Cerebellar cortex (tissue), 1 donor: ENCODE measurements at places on chromosomes 7 and 10.

DNA sequence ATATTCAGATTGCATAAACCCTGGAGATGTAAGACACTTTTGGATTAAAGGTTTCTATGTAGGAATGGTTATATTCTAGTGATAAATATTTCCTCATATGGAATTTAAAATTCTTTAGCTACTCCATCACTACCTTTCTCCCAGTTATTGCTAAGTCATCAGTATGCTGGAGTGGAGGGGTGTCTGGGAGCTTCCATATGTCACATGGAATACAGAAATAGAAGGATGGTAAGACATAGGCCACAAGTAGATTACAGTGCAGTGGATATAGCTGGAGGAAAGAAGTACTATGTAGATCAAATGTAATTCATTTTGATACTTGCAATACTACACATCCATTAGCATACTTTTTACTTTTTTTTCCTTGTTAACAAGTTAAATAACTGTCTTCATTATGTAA, 428.4 kb downstream of the ARL4A start:
- DNase-seq, result no peak

DNA sequence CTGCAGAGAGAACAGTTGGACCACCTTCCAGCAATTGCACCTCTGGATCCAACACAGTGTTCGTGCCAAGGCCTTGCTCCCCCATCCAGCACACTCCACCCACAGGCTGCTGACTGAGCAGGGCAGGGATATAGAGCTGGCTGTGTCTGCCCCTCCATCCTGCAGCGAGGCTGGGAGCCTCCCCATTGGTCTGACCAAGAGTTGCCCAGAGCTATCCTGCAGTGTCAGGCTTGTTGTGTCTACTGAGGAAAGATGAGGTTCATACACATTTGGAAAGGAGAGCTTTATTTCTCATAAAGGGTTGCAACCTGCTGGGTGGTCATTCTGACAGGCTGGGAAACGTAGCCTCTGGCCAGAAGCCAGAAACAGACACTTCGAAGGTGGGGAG, 27.1 kb downstream of the PRF1 start:
- DNase-seq, result no peak

GRCh38 chr7:34417781-34418180, 240.2 kb upstream of the NPSR1 start:
- no peak for DNase-seq

DNA sequence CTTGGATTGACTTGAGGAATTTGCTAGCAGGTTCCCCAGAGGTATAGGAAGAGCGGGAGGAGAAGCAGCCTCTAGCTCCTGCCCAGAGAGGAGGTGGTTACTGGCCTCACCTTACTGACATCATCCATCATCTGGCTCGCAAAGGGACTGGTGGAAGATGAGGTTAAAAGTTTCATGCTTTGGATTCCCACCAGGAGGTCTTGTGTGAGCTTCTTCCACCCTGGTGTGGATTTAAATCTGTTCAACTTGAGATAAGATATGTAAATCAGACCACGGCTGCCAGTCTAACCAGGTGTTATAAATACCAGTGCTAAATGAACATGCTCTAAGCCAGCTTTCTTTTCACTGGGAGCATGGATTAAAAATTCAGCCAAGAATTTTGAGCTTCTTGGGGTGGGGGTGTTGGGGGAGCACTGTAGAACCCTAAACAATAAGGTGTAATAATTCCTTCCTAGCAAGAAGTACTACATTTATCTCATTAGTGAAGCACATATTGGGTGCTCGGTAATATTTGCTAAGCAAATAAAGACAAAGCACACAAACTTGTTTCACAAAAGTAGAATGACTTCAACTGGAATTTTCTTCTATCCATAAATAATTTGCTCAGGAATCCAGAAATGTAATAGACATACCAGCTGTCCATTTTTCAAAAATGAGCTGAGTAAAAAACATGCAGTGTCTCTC, 7.8 kb downstream of the PROSER2 start:
- DNase-seq, result no peak

DNA sequence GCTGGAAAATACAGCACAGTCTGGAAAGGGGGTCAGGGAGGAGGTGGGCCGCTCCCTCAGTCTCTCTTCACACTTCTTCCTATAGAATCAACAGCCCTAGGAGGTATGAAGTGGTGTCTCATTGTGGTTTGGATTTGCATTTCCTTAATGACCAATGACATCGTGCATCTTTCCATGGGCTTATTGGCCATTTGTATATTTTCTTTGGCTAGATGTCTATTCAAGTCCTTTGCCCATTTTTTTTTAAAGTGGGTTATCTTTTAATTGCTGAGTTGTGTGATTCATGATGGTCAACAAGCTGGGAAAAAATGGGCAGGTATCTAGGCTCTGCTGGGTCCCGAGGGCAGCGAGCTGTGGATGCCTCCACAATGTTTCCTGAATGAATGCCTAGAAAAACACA, 29.1 kb downstream of the TMEM130 start:
- DNase-seq, result no peak

- peak; percentile 29 for DNase-seq
Measured at GRCh38 chr7:15305002-15305600, 256.7 kb downstream of the AGMO start.

DNA sequence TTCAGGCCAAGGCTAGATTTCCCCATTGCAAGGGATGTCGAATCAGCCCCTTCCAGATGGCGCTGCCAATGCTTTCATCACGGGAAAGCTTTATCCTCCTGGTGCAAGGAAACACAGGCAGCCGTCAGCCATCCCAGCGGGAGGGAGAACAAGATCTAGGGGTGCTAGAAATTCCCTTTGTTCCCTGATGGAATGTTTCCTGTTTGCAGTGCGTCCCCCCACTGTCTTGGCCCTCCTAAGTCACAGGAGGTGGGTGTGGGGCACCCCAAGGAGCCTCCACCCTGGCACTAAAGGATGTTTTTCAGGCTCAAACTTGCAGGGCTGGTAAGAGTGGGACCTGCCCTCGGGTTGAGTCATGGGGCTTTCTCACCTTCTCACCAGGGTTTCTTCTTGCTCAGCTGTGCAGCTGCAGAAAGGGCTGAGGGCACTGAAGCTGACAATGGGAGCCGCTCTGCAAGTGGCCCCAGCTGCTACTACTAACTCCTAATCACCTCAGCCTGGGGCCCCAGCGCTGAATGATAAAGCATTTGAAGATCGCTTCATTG, 103.6 kb downstream of the PRPF18 start:
- DNase-seq, result no peak

- DNase-seq, result peak; percentile 31
Measured at GRCh38 chr10:74640134-74640921, 186.1 kb upstream of the KAT6B start.

- peak; percentile 81 for DNase-seq
Measured at GRCh38 chr7:90455163-90456030, 14.0 kb upstream of the PTTG1IP2 start.

DNA sequence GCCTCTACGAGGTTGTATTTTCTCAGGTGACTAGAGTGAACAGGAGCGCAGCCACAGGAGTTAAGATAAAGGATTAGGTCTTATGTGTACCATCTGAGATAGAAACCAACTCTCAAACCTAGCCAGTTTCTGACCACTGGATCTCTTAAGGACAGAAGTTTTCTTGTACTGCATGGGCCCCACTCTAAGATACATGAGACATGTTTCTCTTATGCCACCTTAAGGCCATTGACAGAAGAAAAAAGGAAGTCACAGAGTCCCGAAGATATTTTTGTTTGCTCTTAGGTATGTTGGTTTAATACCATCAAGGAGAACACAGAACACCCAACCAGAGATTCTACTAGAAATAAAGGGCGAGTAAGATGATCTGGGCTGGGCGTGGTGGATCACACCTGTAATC, 335.8 kb downstream of the FRMD4A start:
- DNase-seq, result no peak

- DNase-seq, result no peak
Measured at GRCh38 chr10:93224005-93224779, 150.5 kb downstream of the CYP26A1 start.

DNA sequence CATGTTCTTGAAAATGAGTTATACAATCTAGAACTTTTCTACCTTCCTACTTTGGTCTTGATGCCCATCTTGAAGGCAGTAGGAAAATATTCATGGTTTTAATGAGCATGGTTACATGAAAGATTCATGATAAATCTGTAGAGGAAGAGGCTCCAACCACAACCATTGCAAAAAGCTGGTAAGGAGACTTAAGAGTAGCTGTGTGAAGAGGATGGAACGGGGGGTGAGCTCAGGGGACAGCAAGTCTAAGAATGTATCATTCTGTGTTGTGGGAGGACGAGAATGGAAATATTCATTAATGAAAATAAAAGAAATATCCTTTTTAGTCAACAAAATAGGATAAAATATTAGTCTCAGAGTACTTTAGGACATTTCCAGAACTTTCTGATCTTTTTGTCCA, 81.1 kb downstream of the BMPER start:
- DNase-seq, result no peak

DNA sequence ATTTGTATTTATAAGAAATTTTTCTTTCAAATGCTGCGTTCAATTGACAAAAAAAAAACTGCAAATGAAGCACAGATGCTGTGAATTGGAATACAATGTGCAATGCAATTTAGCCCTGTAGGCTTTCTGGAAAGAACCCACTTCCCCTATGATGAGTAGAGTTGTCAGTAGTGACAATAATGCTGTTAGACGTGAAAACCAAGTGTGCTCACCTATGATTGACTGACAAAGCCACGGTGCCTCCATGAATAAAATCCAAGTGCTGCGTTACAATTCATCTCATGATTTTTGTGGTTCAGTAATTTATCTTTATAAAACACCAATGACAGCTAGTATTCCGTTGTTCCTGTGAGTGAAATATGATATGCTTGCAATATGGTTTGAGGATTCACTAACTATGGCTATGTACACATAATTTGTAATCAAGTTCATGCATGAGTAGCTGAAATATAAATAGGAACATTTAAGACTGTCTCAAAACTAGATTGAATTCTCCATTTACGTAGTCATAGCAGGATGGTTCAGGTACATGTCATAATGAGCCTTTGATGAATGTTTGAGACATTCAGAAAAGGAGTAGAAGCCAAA, 1160.3 kb downstream of the CNTNAP2 start:
- no peak for DNase-seq

DNA sequence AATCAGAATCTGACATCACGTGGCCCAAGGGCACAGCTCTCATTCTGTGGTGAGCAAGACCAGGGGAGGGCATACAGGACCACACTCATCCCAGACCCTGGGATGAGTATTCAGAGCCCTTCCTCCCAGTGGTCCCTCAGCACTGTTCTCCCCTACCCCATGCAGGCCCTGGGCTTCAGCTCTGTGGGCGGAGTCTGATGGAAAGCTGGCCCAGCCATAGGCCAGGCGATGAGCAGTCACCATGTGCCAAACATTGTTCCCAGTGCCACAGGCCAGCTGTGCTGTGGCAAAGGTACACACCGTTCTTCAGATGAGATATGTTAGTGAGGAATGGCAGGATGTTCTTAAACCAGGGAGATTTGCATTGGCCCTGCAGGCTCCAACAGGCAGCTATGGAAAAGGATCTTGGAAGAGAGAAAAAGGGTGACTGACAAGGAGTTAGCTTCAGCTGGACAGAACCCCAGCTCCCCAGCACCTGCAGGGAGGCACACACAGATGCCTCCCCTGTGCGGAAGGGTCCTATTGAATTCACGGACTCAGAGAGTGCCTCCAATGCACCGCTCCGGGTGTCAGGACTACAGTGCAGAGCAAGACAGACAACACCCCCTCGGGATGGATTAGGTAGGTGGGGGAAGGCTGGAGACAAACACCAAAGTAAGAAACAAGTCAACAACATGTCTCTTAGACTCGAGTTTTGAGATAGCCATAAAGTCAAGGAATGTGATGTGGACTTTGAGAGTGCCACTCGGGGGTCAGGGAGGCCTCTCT, 596.0 kb upstream of the MGMT start:
- DNase-seq, result no peak

DNA sequence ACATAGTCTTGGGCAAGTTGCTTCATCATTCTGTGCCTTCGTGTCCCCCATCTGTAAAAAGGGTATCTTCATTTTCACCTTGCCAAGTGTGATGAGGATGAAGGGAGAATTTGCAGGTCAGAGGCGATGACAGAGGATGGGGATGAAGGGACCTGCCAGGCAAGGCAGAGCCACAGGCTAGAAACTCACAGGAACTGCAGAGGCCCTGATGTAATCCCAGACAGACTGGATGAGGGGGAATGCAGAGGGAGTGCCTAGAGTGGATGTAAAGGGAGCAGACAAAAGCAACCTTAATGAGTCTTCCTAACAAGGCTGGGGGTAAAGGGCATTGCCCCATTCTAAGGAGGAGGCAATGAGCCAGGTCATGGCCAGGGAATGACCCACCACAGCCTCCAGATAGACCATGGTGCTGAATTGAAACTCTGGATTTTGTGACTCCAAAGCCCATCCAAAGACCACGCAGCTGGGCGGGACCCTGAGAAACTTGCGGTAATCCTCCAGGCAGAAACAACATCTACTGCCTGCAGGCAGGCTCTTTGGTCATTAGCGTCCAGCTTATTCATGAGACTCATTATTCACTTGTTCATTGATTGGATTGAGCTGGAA, 1.9 kb downstream of the ANTXRL start:
- DNase-seq, result no peak

GRCh38 chr7:154096-154799, 38.1 kb upstream of the FAM20C start:
- no peak for DNase-seq

DNA sequence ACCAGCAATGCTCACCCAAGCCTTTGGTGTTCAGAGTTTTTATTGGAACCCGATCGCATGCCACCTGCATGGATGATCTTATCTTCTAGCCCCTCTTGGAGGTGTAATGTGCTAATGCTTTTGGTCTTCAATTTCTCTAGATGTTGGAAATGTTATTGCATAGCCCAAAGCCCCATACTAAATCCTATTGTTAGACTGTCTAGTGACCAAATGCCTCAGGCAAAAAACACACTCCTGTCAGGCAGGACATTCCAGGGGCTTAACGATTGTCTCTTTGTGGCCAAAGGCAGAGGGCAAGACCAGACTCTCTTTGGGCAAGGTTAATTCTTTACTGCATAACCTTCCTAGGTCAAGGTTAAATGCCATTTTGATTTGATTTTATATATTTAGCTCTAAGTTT, 187.9 kb downstream of the BMPER start:
- DNase-seq, result no peak

DNA sequence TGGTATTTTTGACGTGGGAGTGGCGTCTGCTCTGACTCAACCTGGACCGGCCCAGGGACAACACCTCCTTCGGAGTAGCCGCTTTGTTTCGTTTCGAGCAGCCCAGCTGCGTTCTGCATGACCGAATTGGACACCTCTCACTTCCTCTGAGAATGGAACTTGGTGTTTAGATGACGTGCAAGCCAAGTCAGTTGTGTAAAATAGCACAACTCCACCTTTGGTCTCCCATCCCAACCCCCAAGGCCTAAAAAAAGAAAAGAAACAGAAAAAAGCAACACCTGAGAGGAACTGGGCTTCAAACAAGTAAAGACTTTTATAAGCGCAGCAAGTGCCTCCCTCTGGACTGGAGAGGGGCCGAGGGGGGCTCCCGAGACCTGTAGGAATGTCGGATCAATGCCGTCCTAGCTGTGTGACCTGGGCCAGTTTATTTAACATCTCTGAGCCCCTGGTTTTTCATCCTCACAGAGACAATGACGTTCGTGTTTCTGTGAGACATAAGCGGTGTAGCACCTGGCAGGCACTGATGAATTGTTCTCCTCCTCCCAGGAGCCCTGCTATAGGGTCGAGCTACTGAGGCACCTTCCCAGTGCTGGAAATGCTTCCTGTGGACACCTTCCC, 52.0 kb upstream of the SMNDC1 start:
- no peak for DNase-seq
